Gastroesophageal sphincter (tissue), 4 donors: ENCODE measurements at places on chromosomes 4 and X.

- ATAC-seq, result no peak
Measured at GRCh38 chr4:54941994-54942552, 183.3 kb downstream of the KDR start.

GRCh38 chr4:180799798-180800197 is 1443.4 kb upstream of the TENM3 start:
- ATAC-seq, result no peak

GRCh38 chr4:76439491-76439890 is 4.5 kb downstream of the SHROOM3 start:
- ATAC-seq, result no peak

- no peak for ATAC-seq
Measured at GRCh38 chr4:178423366-178423765, 981.1 kb upstream of the AGA start.

DNA sequence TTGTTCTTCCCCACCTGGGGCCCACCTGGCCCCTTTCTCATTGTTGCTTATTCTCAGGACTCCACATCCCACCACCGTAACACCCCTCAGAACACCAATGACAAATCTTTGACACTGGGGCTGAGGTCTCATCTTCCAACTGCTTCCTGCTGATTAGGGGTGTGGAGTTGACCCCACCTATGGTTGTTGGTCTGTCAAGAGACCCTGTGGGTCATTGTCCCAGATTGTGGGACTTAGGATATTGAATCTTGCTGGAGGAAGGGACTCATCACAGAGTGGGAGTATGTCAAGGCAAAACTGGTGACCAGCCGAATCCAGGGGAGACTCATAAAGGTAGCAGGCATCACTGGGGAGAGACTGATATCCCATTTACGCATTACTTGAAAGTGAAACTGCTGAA is 140.2 kb upstream of the PLAC1 start:
- no peak for ATAC-seq

DNA sequence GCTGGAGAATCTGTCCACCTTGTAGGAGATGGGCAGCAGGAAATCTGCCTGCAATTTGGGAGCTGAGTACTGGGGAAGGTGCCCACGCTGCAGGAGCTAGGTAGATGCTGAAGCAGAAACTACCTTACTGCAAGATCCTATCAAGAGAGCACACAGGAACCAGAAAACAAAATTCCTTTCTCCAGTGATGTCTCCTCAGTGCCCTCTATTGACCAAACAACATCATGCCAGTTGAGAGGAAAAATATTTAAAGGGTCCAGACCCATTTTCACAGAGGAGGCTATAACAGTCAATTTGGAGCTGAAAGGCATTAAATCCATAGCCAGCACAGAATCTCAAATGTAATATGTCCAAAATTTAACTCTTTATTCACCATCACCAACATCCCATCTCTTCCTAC is 406.8 kb downstream of the SLITRK2 start:
- no peak for ATAC-seq

GRCh38 chr4:134144337-134144736 is 57.3 kb downstream of the PABPC4L start:
- ATAC-seq, result no peak

DNA sequence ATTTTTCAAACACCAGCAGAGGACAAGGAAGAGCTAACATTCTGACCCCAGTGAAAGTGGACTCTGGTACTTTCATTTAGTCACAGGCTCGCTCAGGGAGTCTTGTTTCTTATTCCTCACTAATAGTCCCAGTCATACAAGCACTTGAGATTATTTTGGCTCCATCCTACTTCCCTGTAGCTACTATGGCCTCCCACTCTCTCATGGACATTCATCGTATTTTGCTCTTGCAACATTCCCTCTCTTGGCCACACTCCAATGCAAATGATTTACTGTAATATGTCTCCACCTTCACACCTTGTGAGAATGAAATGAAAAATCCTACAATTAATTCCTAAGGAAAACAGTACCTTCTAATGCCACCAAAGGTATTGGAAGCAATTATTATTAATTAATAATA is 21.3 kb downstream of the PLRG1 start:
- no peak for ATAC-seq

- ATAC-seq, result no peak
Measured at GRCh38 chrX:130555757-130556156, 154.0 kb downstream of the RBMX2 start.

DNA sequence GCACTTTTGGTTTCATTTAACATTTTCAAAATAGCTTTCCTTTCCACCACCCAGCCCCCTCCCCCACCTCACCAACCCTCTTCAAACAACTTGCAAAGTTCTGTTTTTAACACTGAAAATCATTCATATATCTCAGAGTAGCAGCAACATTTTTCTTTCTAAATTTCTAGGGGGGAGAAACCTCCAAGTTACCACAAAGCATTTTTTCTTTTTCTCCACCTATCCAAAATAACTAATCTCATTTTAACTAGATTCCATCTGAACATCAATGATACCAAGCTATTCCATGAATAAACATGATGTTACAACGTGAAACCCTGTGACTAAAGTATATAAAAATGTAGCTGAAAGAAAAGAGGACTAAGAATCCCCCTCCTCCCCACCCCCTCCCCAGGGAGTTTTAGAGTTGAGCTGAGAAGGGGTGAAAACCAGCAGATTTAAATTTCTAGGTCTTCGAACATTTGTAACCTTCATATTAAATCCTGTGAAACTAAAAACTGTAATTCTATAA is 5.2 kb downstream of the LDB2 start:
- no peak for ATAC-seq

DNA sequence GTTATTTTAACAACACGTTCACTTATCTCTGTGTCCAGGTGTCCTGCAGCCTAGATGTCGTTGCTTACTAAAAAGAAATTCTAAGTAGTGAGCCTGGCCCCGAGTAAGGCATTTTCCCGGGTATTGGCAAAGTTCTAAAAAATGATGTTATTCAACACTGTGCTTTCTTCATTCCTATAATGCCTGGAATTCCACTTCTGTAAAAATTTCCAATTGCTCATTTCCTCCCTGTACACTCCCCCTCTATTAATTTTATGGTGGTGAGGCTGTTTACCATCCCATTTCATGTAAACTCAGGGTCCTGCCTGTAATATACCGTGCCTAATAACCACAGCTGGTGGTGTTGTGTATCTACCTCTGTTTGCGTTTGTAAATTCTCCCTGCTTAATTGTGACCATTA is 14.2 kb downstream of the BST1 start:
- ATAC-seq, result no peak

DNA sequence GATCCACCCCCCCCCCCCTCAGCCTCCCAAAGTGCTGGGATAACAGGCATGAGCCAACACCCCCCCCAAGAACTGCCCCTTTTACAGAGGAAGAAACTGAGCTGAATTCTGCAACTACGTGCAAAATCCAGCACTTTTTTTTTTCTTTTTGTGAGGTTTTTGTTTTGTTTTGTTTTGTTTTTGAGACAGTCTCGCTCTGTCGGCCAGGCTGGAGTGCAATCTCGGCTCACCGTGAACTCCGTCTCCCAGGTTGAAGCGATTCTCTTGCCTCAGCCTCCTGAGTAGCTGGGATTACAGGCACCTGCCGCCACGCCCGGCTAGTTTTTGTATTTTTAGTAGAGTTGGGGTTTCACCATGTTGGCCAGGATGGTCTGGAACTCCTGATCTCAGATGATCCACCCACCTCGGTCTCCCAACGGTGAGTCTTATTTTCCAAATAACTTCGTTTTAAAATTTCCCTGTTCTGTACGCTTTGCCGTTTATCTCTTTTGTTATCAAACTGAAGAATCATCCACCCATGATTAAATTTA is 4.9 kb downstream of the CRLF2 start:
- ATAC-seq, result no peak

DNA sequence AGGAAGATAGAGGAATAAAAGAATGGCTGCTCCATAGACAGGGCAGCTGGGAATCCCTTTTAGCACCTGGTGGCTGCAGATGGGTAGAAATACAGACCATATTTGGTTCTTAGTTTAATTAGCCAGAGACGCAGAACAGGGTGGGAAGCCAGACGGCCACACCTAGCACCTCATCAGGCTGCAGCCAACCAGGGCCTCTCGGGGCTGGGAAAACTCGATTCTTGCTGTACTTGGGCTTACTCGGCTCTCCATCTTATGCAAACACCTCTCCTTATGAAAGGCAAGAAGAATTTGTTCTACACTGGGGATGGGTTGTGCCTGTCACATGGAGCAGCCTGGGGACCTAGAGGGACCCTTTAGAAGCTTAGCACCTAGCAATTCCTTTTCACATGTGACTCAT is 19.7 kb downstream of the IRAK1 start:
- ATAC-seq, result no peak
